ENCODE measurements at places on chromosomes 7 and 10.
A peak's percentile ranks its signal among the peaks of the same experiment; 100 is the strongest.

DNA sequence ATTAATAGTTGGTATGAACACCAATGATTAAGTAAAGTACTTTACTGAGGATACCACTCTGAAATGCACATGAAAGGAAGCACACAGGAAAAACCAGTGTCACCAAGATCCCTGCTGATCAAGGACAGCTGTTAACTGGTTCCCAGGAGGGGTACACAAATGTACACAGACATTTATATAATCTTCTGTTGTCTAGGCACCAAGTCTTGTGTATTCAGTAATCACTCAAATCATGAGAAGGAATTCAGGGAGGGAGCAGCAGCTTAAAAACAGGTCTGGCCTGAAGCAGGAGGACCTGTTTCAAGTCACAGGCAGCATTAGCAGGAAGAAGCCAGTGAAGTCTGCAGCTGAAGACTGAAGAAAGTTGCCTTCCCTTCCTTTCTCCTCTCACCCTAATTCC is 18.7 kb downstream of the MPP7 start:
- no peak for DNase-seq

- peak; percentile 46 for DNase-seq
Measured at GRCh38 chr7:25851332-25852210, 300.4 kb upstream of the NFE2L3 start.

GRCh38 chr7:143958781-143959180 is 4.1 kb downstream of the OR2F1 start:
- no peak for DNase-seq

DNA sequence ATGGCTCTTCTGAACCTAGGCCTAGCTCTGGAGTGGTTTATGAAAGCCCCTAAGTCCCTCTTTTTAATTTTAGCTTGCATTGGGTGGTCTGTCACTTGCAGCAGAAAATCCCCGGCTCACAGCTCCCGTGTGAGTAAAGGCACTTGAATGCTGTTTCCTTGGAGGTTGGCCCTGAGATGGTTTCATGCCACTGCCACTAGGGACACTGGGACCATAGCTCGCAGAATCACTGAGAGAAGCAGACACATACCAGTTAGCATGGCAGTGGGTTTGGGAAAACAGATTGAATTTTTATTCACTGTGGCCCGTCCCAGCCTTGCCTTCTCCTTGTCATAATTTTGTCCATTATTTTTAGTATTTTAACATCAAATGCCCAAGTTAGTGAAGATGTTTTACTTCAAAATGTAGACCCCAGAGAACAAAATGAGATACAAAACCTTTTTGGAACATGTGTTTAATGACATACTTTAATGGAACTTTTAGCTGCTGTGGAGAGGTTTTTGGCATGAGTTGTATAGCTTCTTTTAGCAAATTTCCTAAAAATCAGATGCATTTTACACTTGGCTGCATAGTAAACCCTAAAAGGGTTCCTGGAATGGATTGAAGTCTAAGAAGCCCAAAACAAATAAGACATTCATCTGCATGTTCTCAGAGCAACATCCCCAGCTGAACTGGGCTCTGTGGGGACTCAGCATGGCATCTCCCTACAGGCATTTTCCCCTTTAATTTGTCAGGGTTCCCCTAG is 259.7 kb upstream of the PITRM1 start:
- DNase-seq: no peak

GRCh38 chr10:55495555-55495954 is 694.5 kb upstream of the PCDH15 start:
- no peak for DNase-seq

GRCh38 chr10:77784856-77785255 is 141.7 kb downstream of the DLG5 start:
- no peak for DNase-seq

- DNase-seq: no peak
Measured at GRCh38 chr7:130894146-130894908, 160.3 kb upstream of the KLF14 start.

- no peak for DNase-seq
Measured at GRCh38 chr10:28411648-28412047, 108.8 kb upstream of the MPP7 start.

DNA sequence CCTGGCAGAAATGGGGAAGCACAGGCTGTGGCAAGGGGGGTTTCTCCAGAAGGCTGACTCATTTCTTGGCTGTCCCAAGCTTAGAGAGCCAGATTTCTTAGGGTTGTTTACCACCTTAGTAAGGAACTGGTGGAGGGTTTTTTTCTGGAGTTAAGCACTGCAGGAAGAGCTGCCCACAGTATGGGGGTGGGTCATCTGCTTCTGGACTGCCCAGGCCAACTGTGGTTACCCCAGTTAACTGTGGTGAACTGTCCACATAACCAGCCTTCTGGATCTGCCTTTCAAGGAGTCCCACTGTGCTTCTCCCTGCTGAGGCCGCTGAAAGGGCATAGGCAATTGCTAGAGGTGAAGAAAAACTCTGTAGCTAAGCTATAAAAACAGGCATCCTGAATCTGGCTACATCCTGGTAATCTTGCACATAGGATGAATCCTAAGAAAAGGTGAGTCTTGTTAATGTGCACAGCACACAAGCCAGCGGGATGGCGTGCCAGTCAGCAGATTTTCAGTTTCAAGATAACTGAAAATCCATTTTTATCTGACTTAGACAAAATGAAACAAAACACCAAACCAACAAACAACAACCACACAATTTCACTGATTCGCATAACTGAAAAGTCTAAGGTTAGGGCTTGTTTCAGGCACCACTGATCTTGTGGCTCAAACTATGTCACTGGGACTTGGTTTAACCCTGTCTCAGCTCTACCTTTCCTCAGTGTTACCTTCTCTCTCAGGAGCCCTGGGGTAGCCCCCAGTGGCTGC is 21.6 kb upstream of the TSPAN33 start:
- DNase-seq: no peak

DNA sequence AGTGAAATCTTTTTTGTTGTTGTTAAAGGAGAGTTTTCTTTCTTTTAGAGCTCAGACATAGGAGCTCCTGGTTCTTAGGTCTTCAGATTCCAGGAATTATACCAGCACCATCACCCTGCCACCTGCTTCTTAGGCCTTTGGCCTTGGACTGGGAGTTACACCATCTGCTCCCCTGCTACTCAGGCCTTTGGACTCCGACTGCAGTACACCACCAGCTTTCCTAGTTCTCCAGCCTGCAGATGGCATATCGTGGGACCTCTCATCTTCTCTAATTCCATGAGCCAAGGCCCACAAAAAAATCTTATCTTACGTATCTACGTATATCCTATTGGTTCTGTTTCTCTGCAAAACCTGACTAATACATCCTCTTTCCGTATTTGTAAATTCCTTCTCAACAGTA is 5.1 kb upstream of the TACC2 start:
- DNase-seq: no peak

DNA sequence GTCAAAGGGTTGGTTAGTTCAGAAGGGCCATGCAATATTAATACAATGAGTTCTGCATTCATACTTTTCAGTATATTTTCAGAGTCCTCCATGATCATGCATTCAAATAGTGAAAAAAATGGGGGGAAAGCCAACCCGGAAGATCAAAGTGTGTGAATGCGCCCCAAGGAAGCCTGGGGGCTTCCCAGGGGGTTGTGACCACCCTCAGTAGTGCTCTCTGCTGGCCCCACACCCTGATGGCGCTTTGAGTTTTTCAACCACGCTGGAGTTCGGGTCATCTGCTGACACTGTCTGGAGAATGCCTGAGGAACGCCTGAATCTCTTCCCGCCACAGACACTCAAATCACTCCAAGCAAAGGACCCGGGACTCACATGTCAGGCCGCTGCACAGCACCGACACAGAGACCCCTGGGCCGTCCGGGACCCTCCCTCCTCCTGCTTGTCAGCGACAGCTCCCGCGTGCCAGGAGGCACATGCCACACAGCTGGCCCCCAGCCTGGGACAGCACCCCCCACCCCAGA is 1.0 kb downstream of the TNS3 start:
- no peak for DNase-seq

DNA sequence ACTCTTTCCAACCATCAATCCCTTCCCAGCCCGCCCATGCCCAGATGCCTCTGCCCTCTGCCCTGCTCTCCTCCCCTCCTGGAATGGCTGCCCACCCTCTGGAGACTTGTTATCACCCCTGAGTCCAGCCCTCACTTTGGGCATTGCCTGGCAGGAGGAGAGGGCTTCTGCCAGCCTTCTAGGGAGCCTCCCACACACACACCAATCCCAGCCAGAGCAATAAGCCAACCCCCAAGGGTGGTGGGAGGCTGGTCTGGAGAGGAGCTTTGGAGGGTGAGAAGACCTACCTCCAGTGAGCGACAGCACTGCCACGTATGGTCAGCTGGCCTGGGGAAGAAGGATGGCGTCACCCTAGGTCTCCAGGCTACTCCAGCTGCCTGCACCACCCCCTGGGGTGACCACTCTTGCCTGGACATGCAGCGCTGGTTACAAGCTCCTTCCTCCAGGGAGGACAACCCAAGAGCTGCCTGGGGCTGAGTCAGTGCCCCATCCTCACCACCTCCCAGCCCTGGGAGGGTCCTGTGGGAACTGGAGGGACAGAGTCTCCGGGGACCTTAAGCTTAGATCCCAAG is 8.4 kb downstream of the C10orf105 start:
- no peak for DNase-seq

DNA sequence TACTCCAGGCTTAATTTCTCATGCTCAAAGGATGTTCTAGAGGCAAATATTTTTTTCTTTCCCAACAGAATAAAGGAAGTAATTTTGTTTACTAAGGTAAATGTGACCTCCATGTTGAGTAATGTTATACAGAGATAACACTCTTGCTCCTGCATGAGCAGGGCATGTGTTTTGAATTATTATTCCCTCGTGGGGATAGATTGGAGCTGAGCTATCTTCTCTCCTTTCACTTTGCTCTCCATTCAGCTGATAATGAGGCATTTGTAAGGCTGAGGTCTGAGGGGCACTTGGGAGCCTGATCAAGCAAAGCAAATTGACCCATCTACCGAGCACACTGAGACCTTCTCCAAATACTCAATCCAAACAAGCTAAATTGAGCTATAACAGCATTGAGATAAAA is 50.7 kb upstream of the GHITM start:
- DNase-seq: no peak

- no peak for DNase-seq
Measured at GRCh38 chr7:151735186-151735850, 141.6 kb downstream of the PRKAG2 start.

DNA sequence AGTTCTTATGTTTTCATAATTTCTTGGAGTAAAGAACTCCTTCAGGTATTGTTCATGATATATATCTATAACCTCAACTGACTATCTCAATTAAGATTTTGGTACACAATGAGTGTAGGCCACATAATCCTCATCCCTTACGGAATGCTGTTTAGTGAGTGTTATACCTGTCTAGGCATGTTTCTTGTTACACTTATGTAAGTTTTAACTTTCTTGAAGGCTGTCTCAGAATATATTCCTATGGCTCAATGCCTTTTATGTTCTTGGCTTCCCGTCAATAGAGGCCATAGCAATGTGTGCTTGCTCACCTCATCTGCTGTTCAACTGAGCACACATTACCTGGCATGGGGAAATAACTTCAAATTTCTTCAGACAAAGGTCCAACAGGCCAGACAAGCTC is 185.1 kb downstream of the CTTNBP2 start:
- DNase-seq: no peak

GRCh38 chr10:120195984-120196712 is 260.9 kb upstream of the PLPP4 start:
- DNase-seq: no peak

DNA sequence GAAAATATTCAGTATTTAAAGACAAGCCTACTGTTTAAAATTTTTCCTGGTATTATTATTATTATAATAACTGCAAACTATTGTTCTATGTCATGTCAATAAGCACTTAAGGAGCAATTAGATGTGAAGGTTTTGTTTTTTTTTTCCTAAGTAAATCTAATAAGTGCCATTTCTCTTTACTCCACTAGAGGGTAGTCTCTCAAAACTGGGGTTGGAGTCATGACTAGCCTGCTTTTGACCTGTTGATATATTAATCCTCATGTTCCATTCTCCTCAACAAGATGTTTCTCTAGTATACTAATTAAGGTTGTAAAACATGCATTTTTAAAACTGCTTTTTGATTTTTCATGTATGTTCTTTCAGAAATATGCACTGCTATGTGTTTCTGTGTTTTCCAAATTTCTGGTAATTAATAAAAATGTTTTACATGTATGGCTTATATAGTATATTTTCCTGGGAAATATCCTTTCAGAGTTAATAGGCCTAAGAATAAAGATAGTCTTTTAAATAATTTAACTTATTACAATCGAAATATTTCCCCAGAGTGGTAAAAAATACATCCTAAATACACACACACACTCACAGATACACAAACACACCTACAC is 1.0 kb upstream of the LRRN3 start:
- DNase-seq: no peak

DNA sequence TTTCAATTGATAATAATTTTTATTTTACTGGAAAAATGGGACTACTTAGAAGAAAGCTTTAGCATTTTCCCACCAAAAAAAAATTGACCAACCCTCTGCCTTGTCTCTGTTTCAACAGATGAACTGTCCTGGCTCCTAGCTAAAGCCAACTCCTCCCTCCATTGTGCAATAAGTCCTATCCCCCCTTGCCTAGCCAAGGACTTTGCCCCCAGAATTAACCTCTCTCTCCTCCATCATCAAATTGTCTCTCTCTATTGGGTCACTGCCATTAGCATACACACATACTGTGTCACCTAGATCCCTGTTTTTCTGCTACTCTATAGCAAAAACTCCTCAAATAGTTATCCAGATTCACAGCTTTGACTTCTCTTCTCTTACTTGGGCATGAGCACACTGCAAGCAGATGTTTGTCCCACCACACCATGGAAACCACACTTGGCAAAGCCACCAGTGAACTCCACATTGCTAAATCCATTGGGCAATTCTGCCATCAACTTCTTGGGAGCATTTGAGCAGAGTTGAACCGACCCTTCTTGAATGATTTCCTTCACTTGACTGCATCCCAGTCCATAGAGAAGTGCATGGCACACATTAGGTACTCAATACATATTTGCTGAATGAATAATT is 91.4 kb upstream of the NEBL start:
- DNase-seq: no peak

GRCh38 chr7:12436896-12437535 is 33.4 kb upstream of the VWDE start:
- no peak for DNase-seq

- no peak for DNase-seq
Measured at GRCh38 chr7:379456-380138, 89.6 kb downstream of the FOXL3 start.

DNA sequence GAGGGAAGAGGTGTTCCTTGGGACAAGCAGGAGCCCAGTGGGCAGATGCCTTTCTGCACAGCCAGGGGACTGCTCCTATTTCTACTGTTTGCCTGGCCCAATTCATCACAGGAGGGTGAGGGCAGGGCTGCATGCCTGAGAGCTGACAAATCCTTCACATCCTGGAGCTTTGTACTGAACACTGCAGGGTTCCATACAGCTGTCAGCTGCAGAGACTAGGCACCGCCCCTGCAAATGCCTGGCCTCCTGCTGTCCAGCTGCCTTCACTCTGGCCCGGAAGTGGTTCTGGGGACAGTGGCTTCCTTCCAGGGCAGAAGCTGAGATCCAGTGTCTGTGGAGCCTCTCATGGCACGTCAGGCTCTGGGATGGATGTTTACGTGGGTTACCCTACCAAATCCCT is 470.7 kb downstream of the DNAJB6 start:
- DNase-seq: no peak

All from T-helper 17 cell (primary cell).